ENCODE measurements at places on chromosomes 5 and 9.

DNA sequence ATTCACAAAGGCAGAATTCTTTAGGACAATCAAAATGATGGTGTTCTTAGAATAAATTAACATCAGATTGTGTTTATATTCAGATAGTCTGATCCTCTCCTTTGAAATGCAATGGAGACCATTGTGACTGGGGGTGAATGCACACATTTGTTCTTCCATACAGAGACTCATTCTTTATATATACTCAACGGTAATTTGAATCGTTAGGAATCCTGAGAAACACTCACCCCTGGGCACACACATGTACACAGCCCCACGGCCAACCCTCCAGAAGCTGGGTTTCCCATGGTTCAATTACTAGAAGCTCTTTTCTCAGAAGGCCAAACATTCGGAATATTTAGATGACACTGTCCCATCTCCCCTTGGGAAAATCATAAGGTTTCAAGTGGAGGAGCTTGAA lies 57.5 kb upstream of the EPB41L4B start:
- no peak for DNase-seq

DNA sequence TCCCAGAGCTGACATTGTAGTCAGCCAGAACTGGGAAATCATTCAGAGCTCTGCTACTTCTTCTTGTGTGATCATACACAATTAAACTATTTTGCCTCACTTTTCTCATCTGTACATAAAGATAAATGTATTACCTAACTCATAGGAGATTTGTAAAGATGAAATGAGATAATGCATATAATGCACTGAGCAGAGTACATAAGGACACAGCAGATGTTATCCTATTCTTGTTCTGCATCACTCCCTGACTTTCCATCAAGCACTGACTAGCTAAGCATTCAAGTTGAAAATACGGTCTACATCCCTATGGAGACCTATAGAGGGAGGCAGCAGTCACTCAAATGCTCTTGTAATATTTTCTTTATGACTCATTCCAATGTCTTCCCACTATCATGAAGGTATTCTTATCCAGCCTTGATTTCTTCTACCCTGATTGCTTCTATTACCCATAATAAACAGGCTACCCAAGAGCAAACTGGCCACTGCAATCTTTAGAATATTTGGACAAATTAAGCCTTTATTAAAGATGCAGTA lies 16.3 kb upstream of the PRR16 start:
- DNase-seq: peak; percentile 48

DNA sequence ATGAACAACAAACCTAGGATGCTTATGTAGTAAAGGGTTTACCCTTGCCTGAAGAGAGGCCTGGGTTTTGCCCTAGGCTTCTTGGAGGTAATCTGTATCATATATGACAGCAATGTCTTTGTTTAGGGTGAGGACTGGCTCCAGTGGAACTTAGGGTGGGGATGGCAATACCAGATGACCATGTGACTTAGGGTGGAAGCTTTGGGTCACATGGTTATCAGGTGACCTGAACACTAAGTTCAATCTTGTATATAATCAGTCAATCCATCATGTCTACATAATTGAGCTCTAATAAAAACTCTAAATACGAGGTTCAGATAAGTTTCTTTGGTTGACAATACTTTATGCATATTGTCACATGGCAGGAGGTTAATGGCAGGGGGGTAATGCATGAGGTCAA lies 10.6 kb upstream of the PPP2R2B start:
- no peak for DNase-seq

DNA sequence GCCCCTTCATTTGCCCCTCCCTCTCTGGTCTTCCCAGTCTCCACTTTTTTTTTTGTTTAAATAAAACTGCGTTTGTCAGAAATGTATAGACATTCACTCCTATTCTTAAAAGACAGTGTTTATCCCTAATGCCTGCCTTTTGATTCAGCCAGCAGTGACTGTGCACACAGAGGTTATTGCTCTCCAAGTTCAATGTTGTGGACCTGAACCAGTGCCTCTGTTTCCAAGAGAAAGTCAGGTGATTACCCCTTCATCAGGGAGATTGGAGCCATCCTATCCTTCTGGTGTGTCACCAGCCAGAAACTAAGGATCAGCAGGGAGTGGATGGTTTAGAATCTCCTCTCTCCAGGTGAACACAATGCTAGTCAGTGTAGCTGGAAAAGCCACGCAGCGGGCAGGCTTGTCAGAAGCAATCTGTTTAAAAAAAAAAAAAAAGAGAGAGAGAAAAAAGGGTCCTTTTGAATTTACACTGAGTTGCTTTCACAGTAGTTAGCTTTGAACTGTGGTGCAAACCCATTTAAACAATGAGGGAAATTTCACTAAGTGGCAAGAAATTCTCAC lies 167.5 kb upstream of the DMRT1 start:
- no peak for DNase-seq

- DNase-seq: no peak
Observed at GRCh38 chr5:153456354-153456753, 34.1 kb upstream of the GRIA1 start.

GRCh38 chr9:19373527-19373926 lies 6.5 kb downstream of the RPS6 start:
- peak; percentile 21 for DNase-seq

DNA sequence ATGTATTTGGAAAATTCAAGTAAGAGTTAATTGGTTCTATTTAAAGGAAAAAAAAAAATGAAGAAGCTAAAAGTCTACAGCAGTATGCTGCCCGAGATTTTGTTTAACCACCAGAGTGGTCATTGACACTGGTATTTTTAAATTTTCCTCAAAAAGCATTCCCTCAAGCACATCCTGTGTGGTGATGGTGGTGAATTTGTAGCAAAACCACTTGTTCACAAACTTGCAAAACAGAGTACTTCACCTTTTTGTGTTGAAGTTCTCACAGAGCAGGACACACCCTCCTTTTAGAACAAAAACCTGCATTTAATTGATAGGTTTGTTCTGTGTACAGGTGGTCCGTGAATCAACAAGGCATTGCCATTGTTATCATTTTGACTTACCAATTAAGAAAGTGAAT lies 374.2 kb downstream of the EFNA5 start:
- no peak for DNase-seq

Data from RKO (cell line).